ENCODE measurements at places on chromosomes 5 and 9.
A peak's percentile ranks its signal among the peaks of the same experiment; 100 is the strongest.

- DNase-seq, result peak; percentile 19
Observed at GRCh38 chr5:115831163-115831768, 10.1 kb downstream of the ATG12 start.

DNA sequence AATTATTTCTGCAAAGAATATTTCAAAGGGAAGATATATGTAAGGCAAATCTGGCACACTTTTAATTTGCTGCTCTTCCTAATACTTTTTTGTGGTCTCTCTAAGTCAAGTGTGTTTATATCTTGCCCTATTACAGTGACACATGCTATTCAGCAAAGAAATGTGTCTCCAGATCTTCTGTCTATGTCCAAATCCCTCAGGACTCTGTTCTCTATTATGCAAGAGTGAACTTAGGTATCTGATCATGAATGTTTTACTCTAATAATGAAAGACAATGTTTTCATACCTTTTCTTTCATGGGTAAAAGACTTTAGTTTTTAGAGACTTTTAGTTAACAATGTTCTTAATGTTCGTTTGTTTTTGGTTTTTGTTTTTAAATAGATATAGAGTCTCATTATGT is 255.4 kb upstream of the DAB2 start:
- no peak for DNase-seq

- no peak for DNase-seq
Observed at GRCh38 chr5:168064457-168064856, 227.0 kb upstream of the WWC1 start.

DNA sequence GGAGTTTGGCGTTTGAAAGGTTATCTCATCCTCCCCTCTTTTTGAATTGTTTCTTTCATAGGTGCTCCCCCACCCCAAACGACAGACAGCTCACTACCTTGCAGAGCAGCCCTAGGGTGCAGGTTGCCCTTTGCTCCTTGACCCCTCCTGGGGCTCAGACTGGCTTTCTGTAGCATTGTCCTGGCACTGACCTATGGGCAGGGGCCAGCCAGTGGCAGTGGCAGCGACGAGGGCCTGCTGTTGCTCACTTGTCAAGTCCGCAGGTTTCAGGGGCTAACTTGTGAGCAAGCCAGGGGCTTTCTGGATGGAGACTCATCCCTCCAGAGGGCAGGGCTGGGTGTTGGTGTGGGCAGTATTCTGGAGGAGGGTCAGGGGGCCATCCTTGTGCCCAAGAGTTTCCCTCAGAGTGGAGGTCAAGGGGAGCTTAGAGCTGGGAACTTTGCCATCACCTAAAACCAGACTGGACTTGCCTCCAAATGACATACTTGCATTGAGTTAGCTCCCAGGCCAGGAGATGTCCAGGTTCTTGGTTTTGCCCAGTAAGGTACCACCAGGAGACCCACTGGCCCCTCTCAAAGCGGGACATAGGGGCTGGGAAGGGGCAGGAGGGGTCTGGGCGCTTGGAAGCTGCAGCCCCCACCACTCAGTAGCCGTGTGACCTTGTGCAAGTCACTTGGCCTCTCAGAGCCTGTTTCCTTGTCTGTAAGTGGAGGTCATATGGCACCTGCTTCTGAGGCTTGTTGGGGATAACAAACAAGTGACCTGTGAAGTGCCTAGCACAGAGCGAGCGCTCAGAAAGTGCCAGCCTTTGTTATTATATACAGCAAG is 53.5 kb upstream of the CDKN2AIPNL start:
- no peak for DNase-seq

GRCh38 chr5:17805227-17805825 is 171.1 kb downstream of the TAF11L14 start:
- DNase-seq, result no peak

GRCh38 chr9:136122425-136123383 is 4.0 kb upstream of the TMEM250 start:
- DNase-seq, result peak; percentile 83

GRCh38 chr5:118956727-118957126 is 31.6 kb downstream of the DTWD2 start:
- no peak for DNase-seq

DNA sequence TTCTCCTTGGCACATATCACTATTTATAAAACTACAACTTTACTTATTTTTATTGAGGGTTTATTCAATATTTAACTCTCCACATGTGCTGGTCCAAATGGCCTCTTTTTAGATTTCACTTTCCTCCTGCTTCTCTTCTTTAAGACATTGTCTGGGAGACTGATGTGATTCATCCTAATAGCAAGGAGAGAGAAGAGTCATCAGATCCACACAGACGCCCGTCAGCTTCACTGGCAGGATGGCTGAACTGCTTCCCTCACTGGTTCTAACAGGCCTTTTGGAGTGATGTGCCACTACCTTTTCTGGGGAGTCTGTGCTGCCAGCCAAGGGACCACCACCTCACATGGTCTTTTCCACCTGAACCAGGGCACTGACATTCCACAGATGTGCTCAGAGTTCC is 16.5 kb upstream of the ROR2 start:
- DNase-seq, result no peak

DNA sequence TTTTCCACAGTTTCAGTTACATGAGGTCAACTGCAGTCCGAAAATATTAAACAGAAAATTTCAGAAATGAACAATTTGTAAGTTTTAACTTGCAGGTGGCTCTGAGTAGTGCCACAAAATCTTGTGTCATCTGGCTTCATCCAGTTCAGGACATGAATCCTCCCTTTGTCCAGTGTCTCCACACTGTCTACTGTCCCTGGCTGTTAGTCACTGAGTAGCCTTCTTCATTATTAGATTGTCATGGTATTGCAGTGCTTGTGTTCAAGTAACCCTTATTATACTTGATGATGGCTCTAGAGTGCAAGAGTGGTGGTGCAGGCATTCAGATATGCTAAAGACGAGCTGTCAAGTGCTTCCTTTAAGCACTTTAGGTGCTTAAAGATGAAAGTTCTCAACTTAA is 65.3 kb downstream of the CFAP95 start:
- DNase-seq, result no peak

GRCh38 chr5:155767470-155767869 is 559.5 kb upstream of the SGCD start:
- no peak for DNase-seq

DNA sequence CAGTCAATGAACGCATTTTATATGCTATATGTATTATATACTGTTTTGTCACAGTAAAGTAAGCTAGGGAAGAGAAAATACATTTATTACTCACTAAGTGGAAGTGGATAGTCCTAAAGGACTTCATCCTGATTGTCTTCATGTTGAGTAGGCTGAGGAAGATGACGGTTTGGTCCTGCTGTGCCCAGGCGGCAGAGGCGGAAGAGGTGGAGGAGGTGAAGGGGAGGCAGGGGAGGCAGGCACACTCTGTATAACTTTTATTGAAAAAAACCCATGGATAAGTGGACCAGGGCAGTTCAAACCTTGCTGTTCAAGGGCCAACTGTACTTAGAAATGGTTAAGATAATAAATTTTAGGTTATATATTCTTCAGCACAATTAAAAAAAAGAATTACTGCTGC is 28.5 kb downstream of the TJP2 start:
- DNase-seq, result no peak

DNA sequence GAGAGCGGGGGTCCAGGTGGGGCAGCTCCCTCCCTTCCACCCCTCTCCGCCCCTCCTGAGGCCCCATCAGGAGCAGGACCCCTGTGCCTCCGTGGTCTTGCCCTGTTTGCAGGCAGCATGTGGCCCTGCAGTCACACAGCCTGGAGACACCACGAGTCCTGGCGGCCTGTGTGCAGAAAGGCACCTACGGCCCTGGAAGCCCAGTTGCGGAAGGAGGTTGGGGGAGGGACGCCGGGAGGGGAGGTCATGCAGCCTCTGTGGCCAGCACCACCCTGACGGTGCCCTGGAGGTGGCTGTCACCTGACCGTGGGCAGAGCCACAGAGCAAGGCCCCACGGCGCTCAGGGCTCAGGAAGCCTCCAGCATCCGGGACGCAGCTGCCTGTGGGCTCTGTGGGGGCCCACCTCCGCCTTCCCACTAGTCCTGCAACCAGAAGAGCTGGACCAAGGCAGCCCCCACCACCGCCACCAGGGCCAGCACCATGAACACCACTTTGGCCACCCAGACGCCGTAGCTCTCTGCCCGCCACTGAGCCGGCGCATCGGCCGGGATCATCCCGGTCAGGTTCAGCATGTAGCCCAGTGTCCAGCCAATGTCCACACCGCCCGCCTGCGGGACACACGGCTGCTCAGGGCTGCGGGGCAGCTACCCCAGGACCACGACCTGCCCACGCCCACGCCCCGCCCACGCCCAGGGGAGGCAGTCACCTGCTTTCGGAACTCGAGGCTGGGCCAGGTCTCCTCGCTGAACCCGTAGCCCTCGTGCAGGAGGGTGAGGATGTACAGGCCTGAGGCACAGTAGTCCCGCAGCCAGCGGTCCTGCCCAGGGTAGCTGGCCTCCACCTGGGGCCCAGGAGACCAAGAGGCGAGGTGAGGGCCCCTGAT is 6.4 kb downstream of the ENTPD8 start:
- no peak for DNase-seq

DNA sequence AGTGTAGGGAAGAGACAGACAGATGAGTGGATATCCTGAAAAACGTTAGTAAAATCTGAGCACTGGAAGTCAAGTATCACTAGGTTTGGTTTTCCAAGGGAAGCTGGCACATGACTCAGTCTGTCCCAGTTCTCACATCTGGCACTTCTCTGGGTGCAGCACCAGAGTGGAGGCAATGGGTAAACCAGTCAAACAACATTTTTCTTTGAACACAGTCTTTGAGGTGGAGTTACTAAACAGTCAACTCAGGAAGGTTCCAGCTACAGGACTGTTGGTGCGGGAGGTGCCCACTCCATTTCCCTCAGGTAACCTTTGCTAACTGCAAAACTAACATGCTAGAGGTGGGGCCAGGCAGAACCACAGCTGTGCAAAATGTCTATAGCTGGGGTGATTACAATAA is 301.4 kb upstream of the RFX3 start:
- no peak for DNase-seq

DNA sequence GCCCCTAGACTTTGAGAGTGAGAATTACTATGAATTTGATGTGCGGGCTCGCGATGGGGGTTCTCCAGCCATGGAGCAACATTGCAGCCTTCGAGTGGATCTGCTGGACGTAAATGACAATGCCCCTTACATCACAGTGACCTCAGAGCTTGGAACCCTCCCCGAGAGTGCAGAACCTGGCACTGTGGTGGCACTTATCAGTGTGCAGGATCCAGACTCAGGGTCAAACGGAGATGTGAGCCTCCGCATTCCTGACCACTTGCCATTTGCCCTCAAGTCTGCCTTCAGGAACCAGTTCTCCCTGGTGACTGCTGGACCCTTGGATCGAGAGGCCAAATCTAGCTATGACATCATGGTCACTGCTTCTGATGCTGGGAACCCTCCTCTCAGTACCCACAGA is 1.3 kb downstream of the PCDHGC4 start:
- DNase-seq, result no peak

DNA sequence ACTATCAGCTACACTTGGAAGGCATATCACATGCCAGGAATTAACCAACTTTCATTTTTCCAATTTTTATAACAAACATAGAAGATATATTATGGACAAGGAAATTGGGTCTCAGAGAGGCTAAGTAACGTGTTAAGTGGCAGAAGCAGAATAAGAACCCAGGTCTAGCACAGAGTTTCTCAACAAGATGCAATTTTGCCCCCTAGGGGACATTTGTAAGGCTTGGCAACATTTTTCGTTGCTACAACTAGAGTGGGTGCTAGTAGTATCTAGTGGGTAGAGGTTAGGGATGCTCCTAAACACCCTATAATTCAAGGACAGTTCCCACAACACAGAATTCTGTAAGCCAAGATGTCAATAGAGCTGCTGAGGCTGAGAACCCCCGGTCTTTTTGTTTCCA is 180.6 kb downstream of the SNCAIP start:
- DNase-seq, result no peak

- no peak for DNase-seq
Observed at GRCh38 chr5:94910721-94911120, 292.3 kb downstream of the SLF1 start.

DNA sequence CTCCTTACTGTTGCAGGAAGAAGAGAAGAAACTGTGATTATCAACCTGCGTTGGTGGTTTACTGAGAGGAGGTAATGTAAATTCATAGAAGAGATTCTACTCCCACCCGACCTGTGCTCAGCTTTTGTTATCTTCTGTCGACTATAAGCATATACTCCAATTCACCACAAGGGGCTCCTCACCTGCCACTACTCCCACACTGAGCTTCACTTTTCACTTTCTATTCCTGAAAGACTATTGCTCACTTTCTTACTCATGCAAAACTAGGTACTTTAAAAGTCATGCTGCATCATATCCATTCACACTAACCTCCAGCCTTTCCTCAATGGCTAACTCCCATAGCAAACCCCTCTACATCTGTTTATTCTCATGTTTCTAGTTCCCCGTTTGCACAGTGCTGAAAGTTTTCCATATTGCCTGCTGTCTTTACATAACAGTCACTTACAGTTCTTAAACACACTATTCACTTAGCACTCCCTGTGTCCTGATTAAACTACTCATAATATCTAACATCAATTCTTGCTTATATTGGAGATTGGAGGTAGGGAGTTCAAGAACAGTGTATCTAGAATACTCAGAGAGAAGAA is 1062.6 kb downstream of the NR2F1-AS1 start:
- no peak for DNase-seq
